Hypothalamus (tissue), 51 donors: ENCODE measurements at places on chromosomes 12 and 14.
A peak's percentile ranks its signal among the peaks of the same experiment; 100 is the strongest.

GRCh38 chr14:56160088-56160487, 41.9 kb downstream of the PELI2 start:
- no peak for DNase-seq

- no peak for DNase-seq
These were observed 507 bp downstream of the AHSA1 start for GRCh38 chr14:77458249-77458950.

DNA sequence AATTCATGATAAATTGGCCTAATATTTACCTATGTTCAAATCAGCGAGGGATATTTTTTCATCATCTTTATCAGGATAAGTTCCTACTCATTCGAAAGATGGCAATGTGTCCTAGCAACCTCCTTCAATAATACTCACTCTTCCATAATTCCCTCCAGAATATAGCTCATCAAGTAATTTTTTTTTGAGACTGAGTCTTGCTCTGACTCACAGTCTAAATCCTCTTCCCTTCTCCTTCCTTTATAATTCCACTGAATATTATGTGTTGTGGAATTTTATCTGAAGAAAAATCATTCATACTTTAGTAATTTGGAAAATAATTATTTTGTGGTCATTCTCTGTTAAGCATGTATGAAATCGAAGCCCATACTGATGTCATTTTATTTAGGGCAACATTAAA, 663.8 kb downstream of the FLRT2 start:
- DNase-seq: no peak

DNA sequence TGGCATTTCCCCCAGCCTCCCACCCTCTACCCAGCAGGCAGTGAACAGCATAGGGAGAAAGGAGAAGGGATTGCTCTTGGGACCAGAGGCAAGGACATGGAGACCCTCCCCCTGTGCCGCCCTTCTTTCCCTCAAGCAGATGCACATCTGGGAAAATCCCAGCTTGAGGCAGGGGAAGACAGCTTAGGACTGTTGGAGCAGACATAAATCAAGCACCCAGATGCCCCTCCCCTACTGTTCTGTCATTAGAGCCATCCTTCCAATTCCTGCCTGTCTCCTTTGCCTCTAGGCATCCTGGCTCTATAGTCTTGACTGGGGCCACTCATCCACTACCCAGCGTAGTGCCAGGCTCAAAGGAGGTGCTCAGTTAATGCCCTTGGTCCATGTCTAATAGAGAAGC, 7.5 kb upstream of the CISTR start:
- no peak for DNase-seq

- DNase-seq: no peak
These were observed 115.8 kb downstream of the ETNK1 start for GRCh38 chr12:22740656-22741355.

- DNase-seq: no peak
These were observed 4.2 kb downstream of the NXPH4 start for GRCh38 chr12:57220770-57221168.

- DNase-seq: no peak
These were observed 188.9 kb downstream of the CAND1 start for GRCh38 chr12:67457778-67458665.

DNA sequence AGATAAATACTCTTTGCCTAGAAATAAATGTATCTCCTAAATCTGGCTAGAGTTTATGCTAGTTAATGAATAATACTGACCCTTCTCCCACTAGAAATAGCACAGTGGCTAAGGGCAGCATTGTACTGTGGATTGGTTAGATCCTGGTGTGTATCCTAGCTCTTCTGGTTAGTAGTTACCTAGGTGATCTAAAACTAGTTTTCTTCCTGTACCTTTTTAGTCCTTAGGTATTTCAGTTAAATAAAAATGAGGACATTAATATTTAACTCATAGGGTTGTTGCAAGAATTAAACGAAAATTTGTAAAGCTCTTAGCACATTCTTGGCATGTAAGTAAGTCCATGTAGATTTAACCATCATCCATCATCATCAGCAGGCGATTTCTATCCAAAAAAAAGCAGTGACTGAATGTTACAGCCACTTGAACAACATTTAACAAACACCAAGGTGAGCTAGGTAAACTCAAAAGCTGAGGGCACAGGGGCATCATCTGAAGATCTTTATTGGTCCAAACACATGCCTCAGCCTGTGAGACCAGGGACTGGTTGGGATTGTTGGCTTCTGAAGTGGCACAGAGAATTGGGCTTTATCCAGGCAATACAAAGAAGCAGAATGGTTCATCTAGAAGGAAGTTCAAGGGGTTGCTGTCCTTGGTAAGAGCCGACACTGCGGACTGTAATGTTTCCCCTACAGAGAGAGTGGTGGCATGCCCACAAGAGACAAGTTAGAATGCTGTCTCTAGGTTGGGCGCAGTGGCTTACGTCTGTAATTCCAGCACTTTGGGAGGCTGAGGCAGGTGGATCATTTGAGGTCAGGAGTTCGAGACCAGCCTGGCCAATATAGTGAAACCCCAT, 100.8 kb downstream of the GAS2L3 start:
- DNase-seq: no peak

GRCh38 chr12:89988188-89988915, 279.7 kb upstream of the ATP2B1 start:
- no peak for DNase-seq

GRCh38 chr14:73246387-73247150, 9.3 kb downstream of the PAPLN start:
- no peak for DNase-seq

DNA sequence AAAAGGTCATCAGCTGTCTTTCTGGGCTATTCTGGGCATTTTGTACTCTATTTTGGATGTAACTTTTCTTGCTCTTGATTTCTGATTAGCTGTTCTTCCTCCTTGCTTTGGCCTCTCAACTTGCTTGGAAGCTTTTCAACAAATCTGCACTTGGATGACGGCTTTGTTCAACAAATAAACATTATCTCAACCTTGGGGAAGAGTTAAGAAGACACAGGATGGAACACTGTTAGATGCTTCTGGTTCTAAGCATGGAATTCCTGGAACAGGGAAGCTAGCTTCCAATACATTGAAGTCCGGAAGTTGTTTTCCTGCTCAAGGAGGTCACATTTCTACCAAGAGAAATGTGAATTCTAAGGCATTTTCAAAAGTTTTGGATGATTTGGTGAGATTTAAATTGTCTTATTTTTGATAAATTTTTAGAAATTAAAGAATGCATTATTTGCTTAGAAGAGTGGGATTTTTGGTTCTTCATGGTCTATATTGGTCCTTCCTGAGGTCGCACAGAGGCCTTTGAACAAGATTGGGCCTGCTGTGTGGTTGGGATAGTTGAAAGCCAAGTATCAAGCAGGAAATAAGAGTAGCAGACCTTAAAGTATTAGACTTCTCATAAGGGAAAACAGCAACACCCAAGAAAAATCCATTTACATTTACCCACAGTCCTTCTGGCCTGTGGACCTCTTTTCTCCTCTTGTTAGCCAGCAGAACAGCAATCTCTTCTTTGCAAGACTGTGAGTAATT, 59.2 kb downstream of the PPFIBP1 start:
- no peak for DNase-seq

DNA sequence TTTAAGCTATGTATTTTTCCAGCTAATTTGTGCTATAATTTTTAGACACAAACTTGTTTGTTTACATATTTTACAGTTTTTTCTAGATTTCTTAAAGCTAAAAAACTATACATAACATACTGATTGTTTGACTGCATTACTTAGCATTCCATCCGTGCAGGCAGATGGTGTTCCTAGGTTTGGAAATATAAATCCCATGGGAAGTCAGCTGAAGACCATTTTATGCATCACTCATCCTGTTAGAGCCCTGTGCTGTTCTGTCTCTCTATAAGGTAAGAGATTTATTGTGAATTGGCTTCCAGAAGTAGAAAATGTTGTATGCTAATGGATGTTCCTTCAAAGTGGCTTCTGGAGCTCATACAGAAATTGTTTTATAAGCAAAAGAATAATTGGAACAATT, 31.1 kb downstream of the RMST start:
- DNase-seq: no peak

- DNase-seq: no peak
These were observed 159.7 kb upstream of the PWP1 start for GRCh38 chr12:107525719-107526554.

DNA sequence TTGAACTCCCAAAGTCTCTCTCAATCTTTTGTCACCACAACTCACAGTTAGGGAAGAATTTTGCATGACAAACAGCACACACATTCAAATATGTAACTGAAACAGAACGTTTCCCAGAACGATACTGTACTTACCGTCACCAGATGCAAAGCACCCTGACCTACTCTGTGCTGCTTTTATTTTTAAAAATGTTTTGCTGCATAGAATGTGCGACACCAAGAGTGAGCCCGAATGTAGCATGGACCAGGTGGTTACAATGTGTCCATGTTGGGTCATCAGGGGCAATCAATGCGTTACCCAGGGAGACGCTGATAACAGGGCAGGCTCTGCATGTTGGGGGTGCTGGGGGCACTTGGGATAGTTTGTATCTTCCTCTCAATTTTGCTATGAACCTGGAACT, 14.6 kb upstream of the EIF5 start:
- DNase-seq: no peak

- DNase-seq: no peak
These were observed 454.9 kb downstream of the LRIG3 start for GRCh38 chr12:58465418-58465817.

DNA sequence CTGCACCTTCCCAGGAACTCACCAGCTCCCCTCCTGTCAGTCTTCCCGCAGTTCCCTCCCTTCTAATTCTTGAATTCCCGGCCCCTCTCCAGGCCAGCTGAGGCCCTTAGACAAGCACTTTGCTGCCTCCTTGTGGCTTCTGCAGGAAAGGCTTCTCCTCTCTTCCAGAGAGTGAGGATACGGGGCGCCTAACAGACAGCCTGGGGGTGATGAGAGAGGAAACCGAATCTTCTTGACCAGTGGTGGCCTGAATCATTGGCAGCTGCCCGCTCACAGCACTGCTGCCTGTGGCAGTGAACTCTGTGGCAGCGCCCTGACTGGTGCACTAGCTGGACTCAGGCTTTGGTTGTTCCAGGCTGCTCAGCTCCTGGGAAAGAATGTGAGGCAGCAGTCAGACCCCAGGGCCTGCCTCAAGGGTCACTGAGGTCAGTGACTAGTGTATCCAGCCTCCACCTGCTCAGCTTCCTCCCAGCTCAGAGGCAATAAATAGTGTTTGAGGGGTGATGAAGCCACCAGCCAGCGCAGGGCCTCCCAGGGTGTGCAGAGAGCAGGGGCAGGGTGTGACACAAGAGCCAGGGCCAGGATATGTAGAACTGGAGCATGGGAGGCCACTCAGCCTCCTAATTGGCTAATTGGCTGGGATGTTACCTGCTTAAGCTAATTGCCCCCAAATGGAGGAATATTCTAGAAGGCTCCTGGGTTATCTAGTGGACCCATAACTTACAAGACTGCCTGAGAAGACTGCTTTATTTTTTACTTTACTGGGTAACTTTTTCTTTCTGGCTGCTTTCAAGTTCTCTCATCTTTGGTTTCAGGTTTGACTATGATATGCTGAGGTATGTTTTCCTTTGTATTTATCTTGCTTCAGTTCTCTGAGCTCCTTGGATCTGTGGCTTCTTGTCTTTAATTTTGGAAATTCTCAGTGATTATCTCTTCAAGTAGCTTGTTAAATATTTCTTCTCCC, 12.9 kb upstream of the MCRS1 start:
- peak; percentile 29 for DNase-seq

GRCh38 chr14:68232300-68233055, 412.9 kb downstream of the RAD51B start:
- DNase-seq: no peak

DNA sequence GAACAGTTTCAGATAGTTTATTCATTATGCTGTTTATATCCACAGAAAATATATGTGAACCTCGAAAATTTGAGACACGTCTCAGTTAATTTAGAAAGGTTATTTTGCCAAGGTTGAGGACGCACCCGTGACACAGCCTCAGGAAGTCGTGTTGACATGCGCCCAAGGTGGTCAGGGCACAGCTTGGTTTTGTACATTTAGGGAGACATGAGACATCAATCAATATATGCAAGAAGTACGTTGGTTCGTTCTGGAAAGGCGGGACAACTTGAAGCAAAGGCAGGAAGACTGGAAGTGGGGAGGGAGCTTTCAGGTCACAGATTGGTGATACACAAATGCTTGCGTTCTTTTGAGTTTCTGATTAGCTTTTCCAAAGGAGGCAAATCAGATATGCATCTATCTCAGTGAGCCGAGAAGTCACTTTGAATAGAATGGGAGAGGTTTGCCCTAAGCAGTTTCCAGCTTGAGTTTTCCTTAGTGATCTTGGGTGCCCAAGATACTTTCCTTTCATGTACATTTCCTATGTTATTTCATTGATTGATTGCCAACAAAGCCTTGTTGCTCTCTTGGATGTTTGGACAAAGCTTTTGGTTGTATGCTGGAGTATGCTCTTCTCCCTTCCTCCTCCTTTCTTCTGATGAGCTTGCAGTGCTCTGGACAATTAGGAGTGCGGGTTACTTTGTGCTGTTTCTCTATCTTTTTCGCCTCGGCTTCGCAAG, 3.2 kb downstream of the SNAPC1 start:
- no peak for DNase-seq

- no peak for DNase-seq
These were observed 389.9 kb upstream of the GARIN6 start for GRCh38 chr12:99257672-99258071.

GRCh38 chr12:80199931-80200330, 100.6 kb downstream of the OTOGL start:
- DNase-seq: no peak

- DNase-seq: no peak
These were observed 898 bp downstream of the SDSL start for GRCh38 chr12:113422886-113423669.

- no peak for DNase-seq
These were observed 149.5 kb downstream of the ETV6 start for GRCh38 chr12:11798856-11799501.

GRCh38 chr12:89768586-89769482, 60.2 kb upstream of the ATP2B1 start:
- no peak for DNase-seq

DNA sequence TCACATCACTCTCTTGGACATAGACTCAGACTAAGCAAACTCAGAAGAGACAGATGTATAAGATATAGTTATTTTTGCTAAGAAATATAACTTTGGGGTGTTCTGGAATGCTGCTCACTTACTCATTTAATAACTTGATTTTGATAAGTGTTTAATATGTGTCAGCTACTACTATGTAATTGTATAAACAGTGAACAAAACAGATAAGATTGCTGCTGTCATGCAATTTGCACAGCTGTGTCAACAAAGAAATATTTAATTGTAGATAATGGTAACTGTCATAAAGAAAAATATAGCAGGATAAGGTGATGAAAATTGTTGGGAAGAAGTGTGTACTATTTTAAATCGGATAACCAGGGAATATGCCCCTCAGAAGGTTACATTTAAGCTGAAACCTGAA, 84.1 kb upstream of the ZDHHC17 start:
- DNase-seq: no peak

- no peak for DNase-seq
These were observed 7.7 kb downstream of the DDN start for GRCh38 chr12:48991247-48992050.

DNA sequence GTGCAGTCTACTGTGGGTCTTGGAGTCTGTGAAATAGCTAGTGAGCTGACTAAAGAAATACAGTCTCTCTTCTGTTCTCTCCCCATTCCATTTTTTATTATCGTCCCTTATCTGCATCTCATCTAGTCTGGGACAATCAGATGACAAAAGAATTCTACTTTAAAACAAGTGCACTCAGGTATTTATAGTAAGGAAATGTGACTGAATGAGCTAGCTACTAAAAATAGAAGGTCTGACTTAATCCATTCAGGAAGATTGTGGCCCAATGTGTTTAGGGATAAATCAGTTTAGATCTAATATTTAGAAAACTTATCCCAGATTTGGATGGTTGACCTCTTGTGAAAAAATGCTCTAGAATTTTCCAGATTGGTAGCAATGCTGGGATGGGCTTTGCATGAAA, 126.8 kb upstream of the NRXN3 start:
- no peak for DNase-seq
